Lower lobe of right lung (tissue), 2 donors: ENCODE measurements at places on chromosomes 5 and 9. TPM values are rescaled to one million over a fixed set of nuclear protein-coding genes. Genes with fewer than 3 reads are reported as not detected.

- no peaks in the 10 kb centered on the region for H3K27me3 ChIP-seq
- peaks cover 2% of the 10 kb centered on the region for H3K4me1 ChIP-seq
- H3K27ac ChIP-seq = no peak overlapping the region
Observed at GRCh38 chr5:177317959-177318377, 6.3 kb upstream of the MXD3 start.

GRCh38 chr9:22079873-22080341 is 70.8 kb upstream of the CDKN2B start:
- H3K27me3 ChIP-seq = no peaks in the 10 kb centered on the region
- H3K4me3 ChIP-seq = no peak overlapping the region
- DNase-seq = no peak
- no peaks in the 10 kb centered on the region for H3K4me1 ChIP-seq
- H3K36me3 ChIP-seq = no peaks in the 10 kb centered on the region
- no peak overlapping the region for H3K27ac ChIP-seq

DNA sequence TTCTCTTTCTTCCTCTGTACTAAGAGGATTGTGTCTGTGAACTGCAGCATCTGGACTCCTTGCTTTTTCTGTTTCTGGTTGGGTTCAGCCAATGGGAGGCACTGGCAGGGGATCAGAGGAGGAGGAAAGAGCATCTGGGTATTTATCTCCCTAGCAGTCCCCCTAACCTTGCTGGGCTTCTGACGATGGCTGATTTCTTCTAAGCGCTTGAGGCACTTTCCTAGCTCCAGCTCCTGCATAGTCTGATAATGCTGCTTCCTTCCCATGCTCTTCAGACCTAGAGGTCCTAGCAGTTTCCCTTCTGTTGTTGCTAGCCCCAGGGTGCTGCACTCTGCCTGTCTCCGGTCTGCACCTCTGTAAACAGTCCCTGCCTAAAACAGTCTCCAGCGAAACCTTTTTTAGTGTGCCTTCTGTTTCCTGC is 225.1 kb downstream of the PDZD2 start:
- no peak for DNase-seq
- H3K36me3 ChIP-seq = no peaks in the 10 kb centered on the region
- H3K27me3 ChIP-seq = no peaks in the 10 kb centered on the region
- H3K4me1 ChIP-seq = peaks cover 8% of the 10 kb centered on the region
- H3K4me3 ChIP-seq = no peak overlapping the region

DNA sequence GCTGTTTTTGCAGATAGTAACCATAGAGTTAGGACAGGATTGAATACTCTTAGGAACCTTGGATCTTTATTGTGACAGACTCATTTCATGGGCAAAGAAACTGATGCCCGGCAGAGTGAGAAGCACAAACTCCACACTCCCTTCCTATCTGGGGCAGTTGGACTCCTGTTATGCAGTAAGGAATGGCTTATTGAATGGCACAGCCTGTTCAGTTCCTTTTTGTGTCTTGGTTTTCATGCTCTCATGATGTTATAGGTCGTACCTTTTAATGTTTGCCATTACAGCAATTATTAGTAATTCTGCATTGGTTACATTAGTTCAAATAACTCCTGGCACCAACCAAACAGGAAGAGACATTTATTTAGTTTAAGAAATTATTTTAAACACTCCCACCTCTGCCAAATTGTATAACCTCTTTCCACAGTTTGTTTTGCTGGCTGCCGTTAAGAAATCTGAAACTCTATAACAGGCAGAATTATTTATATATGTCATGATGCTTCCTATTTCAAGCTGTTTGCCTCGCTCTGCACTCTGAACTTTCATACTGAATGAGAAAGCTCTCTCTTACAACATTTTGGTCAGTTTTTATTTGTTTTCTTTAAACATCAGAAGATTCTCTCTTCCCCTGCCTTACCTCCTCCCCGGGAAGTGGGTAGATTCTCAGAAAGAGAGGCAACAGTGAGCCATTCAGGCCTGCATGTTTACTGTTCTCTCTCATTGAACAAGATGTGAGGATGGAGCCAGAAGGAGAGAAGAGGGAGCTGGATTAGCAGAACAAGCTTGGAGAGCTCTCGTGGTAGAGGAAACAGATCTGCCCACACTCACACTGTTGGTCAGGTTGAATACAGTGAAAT is 144.4 kb downstream of the ARHGEF28 start:
- no peak overlapping the region for H3K27ac ChIP-seq
- DNase-seq = no peak
- no peaks in the 10 kb centered on the region for H3K27me3 ChIP-seq
- H3K4me1 ChIP-seq = peaks cover 7% of the 10 kb centered on the region
- H3K36me3 ChIP-seq = no peaks in the 10 kb centered on the region

DNA sequence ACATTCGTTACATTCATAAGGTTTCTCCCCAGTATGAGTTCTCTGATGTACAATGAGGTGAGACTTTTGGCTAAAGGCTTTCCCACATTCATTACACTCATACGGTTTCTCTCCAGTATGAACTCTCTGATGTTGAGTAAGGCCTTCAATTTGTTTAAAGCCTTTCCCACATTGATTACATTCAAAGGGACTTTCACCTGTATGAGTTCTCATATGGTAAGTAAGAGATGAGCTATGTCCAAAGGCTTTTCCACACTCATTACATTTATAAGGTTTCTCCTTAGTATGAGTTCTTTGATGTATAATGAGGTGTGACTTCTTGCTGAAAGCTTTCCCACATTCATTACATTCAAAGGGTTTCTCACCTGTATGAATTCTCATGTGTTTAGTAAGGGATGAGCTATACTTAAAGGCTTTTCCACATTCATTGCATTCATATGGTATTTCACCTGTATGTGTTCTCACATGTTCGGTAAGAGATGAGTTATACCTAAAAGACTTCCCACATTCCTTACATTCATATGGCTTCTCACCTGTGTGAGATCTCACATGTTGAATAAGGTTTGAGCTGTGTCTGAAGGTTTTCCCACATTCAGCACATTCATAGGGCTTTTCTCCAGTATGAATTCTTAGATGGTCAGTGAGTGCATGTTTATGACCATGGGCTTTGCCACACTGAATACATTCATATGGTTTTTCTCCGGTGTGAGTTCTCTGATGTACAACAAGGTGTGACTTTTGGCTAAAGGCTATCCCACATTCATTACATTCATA is 13.5 kb downstream of the ZFP37 start:
- no peak overlapping the region for H3K4me3 ChIP-seq
- no peak overlapping the region for H3K27ac ChIP-seq
- H3K4me1 ChIP-seq = no peaks in the 10 kb centered on the region
- peaks cover 4% of the 10 kb centered on the region for H3K36me3 ChIP-seq
- H3K27me3 ChIP-seq = no peaks in the 10 kb centered on the region

- peaks cover 67% of the 10 kb centered on the region for H3K4me1 ChIP-seq
- H3K27me3 ChIP-seq = no peaks in the 10 kb centered on the region
- H3K4me3 ChIP-seq = peak overlapping the region; percentile 84
- H3K27ac ChIP-seq = peak overlapping the region; percentile 71
- H3K36me3 ChIP-seq = peaks cover 28% of the 10 kb centered on the region
- peak; percentile 86 for DNase-seq
Observed at GRCh38 chr9:35729700-35730485, 2.1 kb downstream of the TLN1 start.

DNA sequence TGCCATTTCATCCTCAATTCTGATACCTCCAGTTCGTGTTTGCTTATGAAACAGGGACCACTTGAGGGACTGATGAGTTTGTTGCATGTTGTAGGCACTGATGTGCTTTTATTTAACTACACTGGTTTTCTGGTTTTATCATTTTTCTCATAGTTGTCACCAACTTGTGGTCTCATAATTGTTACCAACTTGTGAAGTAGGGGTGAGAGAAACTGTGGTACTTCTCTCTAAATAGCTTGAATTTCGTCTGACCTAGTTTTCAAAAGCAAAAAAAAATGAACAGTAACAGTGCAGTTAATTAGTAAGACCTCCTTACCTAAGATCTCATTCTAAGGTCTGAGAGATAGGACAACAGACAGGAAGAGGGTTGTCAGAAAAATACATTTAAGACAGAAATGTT is 78.0 kb downstream of the ANXA2R start:
- H3K27me3 ChIP-seq = peaks cover under 1% of the 10 kb centered on the region
- H3K36me3 ChIP-seq = no peaks in the 10 kb centered on the region
- no peaks in the 10 kb centered on the region for H3K4me1 ChIP-seq
- no peak overlapping the region for H3K27ac ChIP-seq
- no peak overlapping the region for H3K4me3 ChIP-seq

Gene IFNA2
- not detected for total RNA-seq
